Activated T-helper 1 cell treated with anti-CD3 and anti-CD28 coated beads, Interleukin-12 subunit alpha, Interleukin-12 subunit beta, Interleukin-2, Interleukin-4 antibody, amounts not matched to agents 30 ng/mL and 10 ng/mL and 1 ng/mL, durations not matched to agents 14 hours and 24 hours and 36 hours (primary cell): ENCODE measurements at places on chromosomes 1 and 21.

DNA sequence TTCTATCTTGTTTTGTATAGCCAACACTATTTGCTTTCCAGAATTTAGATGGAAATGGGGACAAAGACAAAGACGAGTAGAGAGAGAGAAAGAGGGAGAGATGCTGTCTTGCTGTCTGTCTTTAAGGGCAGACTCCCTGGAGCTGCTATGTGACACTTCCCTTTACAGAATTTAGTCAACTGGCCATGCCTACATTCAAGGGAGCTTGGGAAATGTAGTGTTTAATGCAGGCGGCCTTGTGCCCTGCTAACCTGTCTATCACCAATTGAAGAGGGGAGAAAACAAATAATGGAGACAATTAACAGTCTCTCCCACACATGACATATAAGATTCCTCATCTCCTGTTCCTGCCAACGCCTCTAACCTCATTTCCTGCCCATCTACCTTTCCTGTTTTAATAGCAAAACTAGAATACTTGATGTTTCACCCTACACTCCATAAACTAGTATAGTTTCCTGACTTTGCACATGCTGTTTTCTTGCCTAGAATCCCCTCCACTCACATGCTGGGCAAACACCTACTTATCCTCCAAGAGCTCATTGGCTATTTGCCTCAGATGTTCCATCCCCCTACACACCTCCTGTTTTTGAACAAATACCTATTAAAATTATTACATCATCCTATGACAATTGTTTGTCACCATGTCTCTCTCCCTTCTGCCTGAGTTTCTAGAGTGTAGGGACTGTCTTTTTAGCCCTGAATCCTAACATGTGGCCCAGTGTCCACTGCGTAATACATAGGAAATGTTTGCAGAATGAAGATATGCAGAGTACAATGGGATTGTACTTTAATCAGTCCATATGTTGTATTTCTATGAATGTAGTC is 117.2 kb downstream of the SLC25A24 start:
- peaks cover 2% of the 10 kb centered on the region for H3K36me3 ChIP-seq
- H3K4me3 ChIP-seq: no peak overlapping the region
- no peak for DNase-seq
- H3K27ac ChIP-seq: peak overlapping the region; percentile 46
- H3K4me1 ChIP-seq: peaks cover 57% of the 10 kb centered on the region

DNA sequence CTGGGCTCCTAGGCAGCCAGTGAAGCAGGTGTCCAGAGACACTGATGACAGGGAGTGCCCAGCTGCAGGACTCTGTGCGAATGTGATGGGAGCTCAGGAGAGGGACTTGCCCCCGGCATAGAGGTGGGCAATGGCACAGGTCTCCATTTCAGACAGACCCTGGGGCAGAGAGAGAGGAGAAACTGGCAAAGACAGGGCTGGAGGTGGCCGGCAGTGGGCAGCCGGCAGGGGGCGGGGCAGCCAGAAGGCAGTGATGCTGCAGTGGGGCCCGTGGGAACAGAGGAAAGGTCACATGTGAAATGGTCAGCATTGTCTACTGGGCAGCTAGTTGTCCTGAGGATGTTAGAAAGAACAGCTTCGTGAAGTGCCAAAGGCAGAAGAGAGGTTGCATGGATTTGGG is 112.6 kb downstream of the HUNK start:
- no peaks in the 10 kb centered on the region for H3K4me1 ChIP-seq
- H3K4me3 ChIP-seq: no peak overlapping the region
- no peak for DNase-seq
- peaks cover 1% of the 10 kb centered on the region for H3K27me3 ChIP-seq
- no peak overlapping the region for H3K27ac ChIP-seq
- H3K36me3 ChIP-seq: no peaks in the 10 kb centered on the region

DNA sequence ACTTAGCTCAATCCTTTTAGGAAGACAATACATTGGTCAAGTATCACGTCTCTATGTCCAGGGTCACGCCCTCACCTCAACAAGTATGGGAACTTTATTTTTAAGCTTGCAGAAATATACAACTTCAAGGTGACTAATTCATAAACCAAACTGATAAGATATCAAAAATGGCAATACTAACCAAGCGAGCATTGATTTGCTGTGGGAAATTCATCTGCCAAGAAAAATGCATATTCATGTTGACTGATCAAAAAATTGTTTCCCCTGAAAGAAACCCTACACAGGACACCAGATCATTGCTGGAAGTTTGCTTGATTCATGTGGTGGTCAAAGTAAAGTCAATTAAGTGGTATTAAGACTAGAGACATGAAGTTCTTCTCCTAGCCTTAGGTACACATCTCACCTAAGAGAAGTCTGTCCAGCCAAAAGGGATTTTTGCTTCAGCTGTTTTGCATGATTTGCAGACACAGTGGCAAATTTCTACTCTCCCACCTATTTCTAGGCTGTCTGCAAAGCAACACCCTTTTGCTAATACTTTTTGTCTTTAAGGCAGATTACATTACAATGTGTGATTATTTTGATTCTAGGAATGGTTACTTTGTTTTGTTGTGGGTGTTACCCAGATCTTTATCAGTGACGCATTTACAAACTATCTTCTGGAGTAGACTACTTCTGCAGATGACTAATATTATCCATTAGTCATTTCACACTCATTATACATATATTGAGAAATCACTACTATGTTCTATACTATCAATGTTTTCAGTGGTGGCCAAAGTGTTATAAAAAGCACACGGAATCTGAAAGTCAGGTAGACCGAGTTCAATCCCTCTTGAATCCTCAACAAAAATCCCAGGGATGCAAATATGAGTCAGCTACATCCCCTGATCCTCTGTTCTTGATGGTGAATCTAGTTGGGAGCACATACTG is 12.4 kb downstream of the SAMSN1 start:
- H3K4me3 ChIP-seq: peak overlapping the region; percentile 86
- peaks cover 60% of the 10 kb centered on the region for H3K36me3 ChIP-seq
- H3K27ac ChIP-seq: peak overlapping the region; percentile 99

DNA sequence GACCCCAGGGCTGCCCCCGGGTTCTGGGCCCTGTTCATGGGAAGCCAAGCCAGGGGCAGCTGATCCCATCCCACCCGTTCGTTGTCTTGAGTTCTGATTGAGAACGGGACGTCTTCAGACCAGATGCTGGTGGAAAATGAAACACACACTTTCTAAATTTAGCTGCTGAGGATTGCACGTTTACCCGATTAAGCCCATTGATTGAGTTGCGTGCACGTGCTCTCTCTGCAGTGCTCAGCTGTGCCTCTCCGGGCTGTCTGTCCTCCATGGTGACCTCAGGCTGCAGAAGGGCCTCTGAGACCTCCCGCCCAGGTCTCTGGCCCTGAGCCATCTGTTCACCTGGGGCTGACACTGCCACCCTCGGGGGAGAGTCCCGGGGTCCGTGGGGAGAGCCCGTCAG is 27.0 kb upstream of the PEX10 start:
- no peaks in the 10 kb centered on the region for H3K4me1 ChIP-seq
- DNase-seq: no peak
- no peak overlapping the region for H3K27ac ChIP-seq
- no peak overlapping the region for H3K4me3 ChIP-seq

- no peaks in the 10 kb centered on the region for H3K4me1 ChIP-seq
- H3K36me3 ChIP-seq: no peaks in the 10 kb centered on the region
- no peaks in the 10 kb centered on the region for H3K27me3 ChIP-seq
- H3K27ac ChIP-seq: no peak overlapping the region
- no peak overlapping the region for H3K4me3 ChIP-seq
Measured at GRCh38 chr1:241156231-241156965, 200.6 kb downstream of the RGS7 start.

GRCh38 chr1:7608628-7609305 is 162.3 kb upstream of the VAMP3 start:
- H3K27me3 ChIP-seq: no peaks in the 10 kb centered on the region
- no peak overlapping the region for H3K27ac ChIP-seq
- H3K4me3 ChIP-seq: no peak overlapping the region
- H3K4me1 ChIP-seq: no peaks in the 10 kb centered on the region

GRCh38 chr1:97647776-97648175 is 273.1 kb downstream of the DPYD start:
- DNase-seq: no peak
- no peak overlapping the region for H3K4me3 ChIP-seq
- no peaks in the 10 kb centered on the region for H3K4me1 ChIP-seq

DNA sequence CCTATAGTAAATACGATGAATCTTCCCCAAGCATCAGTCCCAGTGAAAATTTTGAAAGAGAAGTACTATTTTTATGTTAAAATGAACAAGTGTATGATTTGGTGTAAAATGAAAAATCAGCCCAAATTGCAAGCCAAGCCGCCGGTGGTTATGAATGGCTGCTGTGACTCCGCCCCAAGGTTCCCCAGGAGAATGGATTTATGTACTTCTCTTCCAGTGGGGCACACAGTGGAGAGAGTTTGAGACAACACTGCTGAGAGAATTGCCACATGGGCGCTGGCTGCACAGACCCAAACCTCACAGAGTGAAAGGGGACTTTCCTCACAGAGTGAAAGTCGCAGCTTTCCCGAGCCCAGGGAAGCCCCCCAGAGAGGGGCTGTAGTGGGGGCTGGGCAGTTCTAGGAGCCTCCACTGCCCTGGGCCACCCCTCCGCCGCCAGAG is 24.0 kb downstream of the CDK18 start:
- H3K4me3 ChIP-seq: no peak overlapping the region
- H3K4me1 ChIP-seq: no peaks in the 10 kb centered on the region
- no peak for DNase-seq
- no peaks in the 10 kb centered on the region for H3K36me3 ChIP-seq

DNA sequence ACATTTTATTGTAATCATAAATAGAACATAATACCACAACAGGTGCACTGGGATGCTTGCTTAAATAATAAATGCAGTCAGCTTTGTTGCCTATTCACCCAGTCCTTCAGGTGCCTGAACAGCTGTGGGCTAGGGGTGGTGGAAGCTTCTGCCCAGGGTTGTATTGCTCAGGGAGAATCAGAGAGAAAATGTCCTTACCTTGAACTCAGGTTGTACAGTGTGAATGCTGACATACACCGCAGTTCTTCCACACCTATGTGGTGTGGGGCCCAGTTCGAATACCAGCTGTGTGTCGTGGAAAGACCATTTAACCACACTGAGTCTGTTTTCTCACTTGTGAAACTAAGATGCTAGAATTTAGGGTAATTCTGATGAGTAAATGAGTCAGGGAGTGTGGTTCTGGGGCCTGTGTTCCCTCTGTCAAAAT is 115.7 kb upstream of the ATP1A1 start:
- no peaks in the 10 kb centered on the region for H3K36me3 ChIP-seq
- H3K27me3 ChIP-seq: peaks cover 5% of the 10 kb centered on the region
- H3K27ac ChIP-seq: peak overlapping the region; percentile 69
- H3K4me3 ChIP-seq: peak overlapping the region; percentile 31

DNA sequence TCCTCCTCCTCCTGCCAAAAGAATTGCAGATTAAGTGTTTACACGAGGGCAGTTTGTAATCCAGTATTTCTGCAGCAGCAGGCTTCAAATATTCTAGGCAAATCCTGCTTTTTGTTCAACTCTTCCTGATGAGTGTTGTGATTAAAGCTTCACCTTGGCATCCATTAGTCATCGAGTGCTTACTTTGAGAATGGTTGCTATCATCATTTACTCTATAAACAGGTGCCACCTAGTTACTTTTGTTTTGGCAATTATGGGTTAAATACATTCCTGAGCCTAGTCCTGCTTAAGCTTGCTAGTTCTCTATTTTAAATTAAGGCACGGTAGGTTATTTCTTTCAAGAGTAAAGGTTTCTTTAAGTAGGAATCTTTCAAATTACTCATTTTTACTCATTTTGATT is 20.3 kb downstream of the PDC start:
- peaks cover 2% of the 10 kb centered on the region for H3K36me3 ChIP-seq
- DNase-seq: no peak
- H3K27ac ChIP-seq: no peak overlapping the region
- H3K27me3 ChIP-seq: no peaks in the 10 kb centered on the region

DNA sequence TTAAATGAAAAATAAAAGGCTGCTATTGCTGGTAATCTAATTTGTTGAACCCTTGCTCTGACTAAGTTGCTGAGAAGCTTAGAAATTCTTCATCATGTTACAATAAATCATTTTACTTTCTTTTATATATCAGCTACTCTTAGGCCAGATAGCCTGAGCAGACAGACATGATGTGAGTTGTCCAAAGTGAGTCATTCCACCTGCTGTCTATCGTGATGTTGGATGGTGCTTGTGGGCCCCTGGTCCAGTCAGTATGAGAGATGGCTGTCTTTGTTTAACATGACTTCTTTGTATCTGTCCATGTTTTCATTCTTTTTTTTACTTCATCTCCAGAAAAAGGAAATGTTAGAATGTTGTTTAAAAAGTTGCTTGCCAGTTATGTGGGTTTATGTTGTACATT is 188.8 kb downstream of the ADGRL2 start:
- no peaks in the 10 kb centered on the region for H3K27me3 ChIP-seq
- H3K4me1 ChIP-seq: no peaks in the 10 kb centered on the region
- no peak for DNase-seq

DNA sequence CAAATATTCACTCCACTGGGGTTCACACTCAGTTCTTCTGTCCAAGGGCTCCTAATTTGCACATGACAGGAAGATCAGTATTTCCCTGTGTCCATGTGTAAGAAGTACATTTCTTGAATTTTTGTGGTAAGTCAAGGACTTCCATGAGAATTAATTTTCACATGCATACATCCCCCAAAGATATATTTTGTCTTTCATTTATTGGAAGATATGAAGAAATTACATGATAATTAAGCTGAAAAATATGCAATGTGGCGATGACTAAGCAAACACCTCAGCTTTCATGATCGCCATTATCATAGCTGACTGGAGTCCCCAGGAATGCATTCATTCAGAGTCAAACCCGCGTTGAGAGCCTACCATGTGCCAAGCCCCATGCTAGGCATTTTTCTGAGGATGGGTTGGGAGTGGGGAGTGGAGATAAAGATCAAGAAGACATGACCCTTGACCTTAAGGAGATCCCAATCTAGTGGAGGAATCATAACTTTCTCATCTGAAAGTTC is 104.6 kb upstream of the F3 start:
- DNase-seq: no peak
- H3K36me3 ChIP-seq: no peaks in the 10 kb centered on the region
- no peak overlapping the region for H3K4me3 ChIP-seq
- H3K27me3 ChIP-seq: no peaks in the 10 kb centered on the region
- no peak overlapping the region for H3K27ac ChIP-seq

DNA sequence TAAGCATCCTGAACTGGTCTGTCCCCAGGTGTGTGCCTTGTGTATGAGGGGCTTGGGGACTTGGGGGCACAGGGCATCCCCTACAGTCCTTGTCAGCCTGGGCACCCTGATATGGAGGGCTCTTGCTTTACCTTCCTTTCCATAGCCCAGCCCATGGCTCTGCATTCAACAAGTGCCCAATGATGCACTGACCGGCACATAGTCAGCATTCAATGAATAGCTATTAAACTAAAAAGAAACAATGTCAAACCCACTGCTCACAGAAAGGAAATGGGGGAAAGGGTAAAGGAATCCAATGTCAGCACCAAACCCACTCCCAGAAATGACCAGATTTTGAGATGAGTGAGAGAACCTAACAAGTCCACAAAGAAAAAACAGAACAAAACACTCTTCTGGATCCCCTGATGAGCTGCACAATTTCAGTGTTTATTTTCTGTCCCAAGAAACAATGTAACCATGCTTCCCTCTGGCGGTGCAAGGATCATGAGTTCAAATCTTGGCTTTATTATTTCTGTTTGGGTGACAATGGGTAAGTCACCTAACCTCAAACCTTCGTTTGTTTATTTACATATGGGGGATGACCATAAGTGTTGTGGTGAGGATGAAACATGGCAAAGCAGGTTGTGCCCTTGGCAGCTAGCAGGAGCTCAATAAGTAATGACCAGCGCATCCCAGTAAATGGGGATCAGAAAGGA is 22.0 kb downstream of the SYT6 start:
- H3K4me3 ChIP-seq: no peak overlapping the region
- H3K36me3 ChIP-seq: peaks cover 2% of the 10 kb centered on the region
- no peak for DNase-seq
- no peaks in the 10 kb centered on the region for H3K4me1 ChIP-seq
- H3K27ac ChIP-seq: no peak overlapping the region
- H3K27me3 ChIP-seq: no peaks in the 10 kb centered on the region
